ENCODE measurements at places on chromosomes 12 and 14.
A peak's percentile ranks its signal among the peaks of the same experiment; 100 is the strongest.

DNA sequence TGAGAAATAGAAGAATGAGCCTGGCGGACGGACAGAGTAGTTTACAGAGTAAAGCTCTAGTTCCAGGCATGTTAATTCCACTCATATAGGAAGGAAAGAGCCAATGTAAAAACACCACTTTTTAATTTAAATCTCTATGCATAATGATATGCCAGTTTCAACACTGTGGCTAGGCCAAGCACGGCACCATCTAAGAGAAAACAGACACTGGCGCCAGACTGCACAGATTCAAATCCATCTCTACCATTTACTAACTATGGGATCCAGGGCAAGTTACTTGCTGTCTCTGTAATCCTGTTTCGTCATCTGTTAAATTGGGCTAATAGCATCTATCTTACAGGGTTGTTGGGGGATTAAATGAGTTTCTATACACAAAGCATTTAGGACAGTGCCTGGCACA lies 27.5 kb downstream of the RMST start:
- no peak for DNase-seq

GRCh38 chr14:26794731-26795130 lies 196.9 kb upstream of the NOVA1 start:
- no peak for DNase-seq

- DNase-seq: no peak
Observed at GRCh38 chr14:74539503-74539902, 45.9 kb downstream of the ISCA2 start.

GRCh38 chr12:46174061-46174662 lies 94.7 kb downstream of the SLC38A1 start:
- no peak for DNase-seq

DNA sequence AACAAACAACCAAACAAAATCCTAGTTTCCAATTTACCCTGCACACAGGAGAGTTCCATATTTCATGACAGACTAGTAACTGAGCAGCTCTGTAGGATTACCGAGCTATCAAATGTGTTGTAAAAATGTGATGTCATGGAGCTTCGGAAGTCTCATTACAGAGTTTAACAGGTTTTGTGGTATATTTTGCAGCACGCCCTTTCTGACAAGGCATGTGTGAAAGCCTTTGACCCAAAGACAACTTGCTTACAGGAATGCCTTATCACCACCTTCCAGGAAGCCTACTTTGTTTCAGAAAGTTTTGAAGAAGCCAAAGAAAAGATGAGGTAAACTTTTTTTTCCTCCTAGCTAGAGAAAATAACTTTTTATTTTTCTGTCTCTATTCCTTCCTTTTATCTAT lies 92.4 kb downstream of the TPH2 start:
- no peak for DNase-seq

- no peak for DNase-seq
Observed at GRCh38 chr14:99612738-99613330, 8.8 kb upstream of the CCDC85C start.

GRCh38 chr12:47982770-47983169 lies 19.4 kb downstream of the TMEM106C start:
- no peak for DNase-seq

DNA sequence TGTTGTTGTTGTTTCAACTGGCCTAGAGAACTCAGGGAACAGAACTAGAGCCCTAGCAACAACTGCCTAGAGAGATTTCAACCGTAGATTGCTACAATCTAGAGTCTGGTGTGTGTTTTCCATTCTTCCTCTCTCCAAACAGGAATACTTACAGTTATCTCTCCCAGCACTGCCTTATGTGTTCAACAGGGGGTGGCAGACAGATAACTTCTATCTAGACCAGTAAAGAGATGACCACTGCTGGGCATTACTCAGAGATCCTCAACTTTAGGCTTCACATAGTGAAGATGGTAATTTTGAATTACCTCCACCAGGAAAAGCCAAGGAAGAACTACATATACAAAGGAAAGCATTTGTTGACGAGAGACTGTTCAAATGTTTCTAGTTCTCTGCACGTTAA lies 4.8 kb downstream of the TXNDC16 start:
- DNase-seq: no peak

DNA sequence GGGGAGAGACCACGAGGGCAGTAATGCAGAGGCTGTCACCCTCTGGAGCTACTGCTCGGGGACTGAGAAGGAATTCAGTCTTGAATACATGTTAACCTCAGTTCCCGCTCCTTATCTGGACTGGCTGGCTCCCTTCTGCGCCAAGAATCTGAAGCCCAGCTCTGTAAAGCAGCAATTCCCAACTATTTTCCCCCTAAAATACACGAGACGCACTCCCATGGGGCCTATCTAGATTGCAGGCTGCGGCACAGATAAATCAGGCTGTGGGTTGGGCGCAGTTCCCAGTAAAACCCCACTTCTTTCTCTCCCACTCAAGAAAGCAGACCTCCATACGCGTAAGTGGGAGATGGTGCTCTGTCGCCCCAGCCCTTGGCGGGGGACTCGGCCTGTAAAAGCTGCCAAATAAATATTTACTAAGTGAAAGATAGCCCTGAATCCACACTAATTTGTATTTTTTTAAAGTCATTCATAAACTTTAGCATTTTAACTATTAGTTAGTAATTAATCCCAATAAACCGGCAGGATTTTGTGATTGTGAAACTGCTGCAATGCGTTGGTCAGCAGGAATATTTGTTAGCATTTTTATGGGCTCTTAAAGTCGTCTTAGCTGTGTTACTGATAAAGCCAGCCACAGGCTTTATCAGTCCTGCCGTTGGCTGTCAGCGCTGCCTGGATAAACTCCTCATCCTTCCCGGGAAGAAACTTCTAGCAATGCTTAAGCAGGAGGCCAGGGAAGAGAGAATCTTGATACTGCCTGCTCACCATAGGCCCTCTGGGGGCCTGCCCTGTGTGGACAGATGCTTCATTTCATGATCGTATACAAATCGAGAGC lies 17.8 kb downstream of the FBXL14 start:
- DNase-seq: no peak

DNA sequence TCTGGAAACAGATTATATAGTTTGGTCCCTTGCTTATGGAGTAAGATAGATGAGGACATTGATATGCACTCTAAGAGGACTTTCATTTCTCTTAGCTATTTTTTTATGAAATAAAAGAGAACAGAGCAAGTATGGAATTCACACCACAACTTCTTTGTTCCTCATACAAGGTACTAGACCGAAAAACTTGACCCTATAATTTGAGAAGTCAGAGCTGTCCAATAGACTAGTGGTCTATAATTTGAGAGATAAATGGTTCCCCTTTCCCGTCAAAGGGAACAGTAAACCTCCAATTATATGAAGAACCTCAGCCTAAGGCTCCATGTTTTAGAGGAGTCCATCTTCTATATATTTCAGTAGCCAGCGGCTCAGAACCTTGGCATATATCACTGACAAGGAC lies 58.5 kb upstream of the HIF1A start:
- DNase-seq: no peak

- no peak for DNase-seq
Observed at GRCh38 chr14:77516126-77516525, 17.5 kb upstream of the ISM2 start.

DNA sequence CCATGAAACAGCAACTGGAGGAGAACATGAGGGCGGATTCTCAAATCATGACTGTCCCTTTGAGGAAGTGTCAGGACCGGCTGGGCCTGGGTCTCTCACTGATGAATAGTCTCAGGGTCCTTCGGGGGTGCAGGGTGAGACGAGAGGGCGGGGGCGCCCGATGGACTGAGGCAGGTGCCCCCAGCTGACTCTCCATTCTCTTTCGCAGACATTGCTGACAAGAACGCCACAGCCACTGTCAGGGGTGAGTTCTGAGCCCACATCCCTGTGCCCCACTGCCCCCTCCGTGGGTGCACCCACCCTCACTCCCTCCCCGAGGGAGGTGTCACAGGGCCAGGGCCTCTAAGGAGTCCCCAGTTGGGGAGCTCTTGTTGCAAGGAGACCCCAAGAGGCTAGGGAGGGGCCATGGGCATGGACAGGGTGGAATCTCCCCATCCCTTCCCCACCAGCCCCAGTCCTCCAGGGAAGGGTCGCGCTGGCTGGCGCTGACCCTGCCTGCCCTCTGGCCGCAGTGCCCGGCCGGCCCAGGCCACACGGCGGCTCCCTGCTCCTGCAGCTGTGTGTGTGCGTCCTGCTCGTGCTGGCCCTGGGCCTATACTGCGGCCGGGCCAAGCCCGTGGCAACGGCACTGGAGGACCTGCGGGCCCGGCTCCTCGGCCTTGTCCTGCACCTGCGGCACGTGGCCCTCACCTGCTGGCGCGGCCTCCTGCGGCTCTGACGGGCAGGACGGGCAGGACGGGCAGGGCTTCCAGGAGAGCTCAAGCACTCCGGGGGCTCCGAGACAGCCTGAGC lies 8.7 kb downstream of the C14orf180 start:
- no peak for DNase-seq

GRCh38 chr14:50997712-50998111 lies 53.4 kb upstream of the PYGL start:
- DNase-seq: no peak

DNA sequence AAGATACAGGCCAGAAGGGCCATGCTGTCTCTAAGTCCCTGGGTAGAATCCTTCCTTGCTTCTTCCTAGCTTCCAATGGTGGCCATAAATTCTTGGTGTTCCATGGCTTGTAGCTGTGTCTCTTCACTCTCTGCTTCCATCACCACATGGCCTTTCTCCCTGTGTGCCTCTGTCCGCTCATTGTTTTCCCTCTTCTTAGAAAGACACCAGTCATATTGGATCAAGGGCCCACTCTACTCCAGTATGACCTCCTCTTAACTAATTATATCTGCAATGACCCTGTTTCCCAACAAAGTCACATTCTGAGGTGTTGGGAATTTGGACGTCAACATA lies 7.6 kb upstream of the MAP1LC3B2 start:
- no peak for DNase-seq

GRCh38 chr12:110543252-110543959 lies 39.7 kb downstream of the PPTC7 start:
- DNase-seq: peak; percentile 31

DNA sequence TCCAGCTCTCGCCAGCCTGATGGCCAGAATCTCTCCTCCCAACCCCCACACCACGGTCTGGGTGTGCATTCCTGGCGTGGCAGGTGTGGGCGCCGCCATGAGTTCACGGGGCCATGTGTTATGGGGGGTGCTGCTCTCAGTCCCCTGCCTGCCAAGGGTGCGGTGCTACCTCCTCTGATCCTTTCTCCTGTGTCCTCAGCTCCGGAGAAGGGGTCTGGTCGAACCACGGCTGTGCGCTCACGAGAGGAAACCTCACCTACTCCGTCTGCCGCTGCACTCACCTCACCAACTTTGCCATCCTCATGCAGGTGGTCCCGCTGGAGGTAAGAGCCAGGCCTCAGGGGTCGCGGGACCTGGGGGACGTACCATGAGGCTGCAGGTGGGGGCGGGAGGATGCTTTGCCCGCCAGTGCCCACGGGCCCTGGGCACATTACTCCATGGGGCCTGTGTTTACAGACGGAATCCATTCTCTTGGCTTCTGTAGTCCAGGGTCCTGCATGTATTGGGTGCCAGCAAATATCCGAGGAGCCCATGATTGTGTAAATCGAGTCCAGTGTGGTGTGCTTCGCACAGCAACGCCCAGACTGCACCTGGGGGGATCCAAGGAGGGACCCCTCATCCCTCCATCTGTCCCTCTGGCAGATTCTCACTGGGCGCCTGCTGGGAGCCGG lies 130.8 kb downstream of the ADGRD1 start:
- DNase-seq: no peak

DNA sequence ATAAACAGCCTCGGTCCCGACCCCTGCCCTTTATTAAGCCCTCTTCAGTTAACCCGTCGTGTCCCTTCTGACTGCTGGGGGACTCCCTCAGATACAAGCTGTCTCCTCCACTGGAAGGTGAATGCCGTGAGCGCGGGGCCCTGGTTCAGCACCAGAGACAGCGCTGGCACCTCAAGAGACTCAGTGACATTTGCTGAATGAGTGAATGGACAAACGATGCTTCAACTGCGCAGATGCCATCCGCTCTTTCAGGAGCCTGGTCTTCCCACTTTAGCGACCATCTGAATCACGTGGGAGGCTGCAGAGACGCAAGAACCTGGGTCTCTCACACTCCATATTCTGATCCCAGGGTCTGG lies 92.6 kb upstream of the SFSWAP start:
- no peak for DNase-seq

GRCh38 chr12:121005346-121005815 lies 10.9 kb downstream of the C12orf43 start:
- peak; percentile 2 for DNase-seq

- peak; percentile 83 for DNase-seq
Observed at GRCh38 chr12:84696908-84697540, 215.6 kb downstream of the SLC6A15 start.

DNA sequence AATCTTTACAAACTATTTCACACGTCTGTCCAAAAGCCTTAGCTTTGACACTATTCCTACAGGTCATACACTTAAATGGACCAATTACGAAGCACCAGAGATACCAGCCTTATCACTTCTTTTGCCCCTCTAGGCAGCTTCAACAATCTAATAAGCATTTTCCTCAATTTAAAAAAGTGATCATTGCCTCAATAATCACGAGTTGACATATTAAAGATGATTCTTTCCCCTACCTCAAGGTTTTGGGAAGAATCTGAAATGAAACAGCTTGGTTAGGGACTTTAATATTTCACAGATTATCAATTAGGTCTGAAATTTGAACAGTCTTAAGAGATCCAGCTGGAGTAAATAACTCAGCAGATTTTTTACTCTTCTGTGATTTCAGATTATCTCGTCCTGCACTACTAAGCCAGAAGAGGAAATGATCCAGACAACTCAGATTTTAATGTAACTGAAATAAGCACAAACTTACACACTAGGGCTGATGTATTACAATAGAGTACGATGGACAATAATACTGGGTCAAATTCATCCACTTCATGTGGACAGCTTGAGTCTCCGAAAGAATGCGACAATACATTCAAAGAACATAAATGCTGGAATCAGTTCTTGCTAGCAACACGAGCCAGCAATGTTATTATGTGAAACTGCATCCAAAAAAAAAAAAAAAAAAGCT lies 15.9 kb downstream of the UBE2N start:
- DNase-seq: no peak

DNA sequence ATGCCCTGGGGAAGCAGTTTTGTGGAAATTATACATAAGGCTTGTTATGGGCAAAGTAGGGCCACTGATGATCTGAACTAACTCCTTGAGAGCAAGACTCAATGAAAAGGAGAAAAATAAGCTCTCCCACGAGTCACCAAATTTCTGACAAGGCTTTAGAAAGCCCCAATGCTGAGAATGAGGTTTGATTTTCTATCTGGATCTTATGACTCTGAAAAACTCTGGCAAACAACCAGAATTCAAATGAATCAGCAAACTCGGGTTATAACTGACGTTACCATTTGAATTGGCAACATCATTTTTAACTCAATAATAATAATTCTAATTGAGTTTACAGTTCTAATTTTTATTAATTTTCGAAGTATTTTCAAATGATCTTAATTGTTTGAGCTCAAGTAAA lies 79.1 kb downstream of the KCNK10 start:
- no peak for DNase-seq

DNA sequence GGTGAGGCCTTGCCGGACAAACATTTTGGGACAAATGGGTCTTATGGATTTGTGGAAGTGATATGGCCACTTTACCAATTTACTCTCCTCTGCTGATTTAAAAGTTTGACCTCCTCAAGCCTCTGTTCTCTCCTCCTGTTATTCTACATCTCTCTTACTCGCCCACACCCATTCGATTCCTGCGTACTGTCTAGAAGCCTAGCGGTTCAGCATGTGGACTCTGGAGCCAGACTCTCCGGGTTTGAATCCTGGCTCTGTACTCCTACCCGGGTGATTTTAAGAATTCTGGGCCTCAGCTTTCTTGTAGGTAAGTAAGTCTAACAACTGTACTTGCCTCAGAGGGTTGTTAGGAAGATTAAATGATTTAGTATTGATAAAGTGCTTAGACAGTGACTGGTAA lies 168.6 kb upstream of the IFNG-AS1 start:
- no peak for DNase-seq

GRCh38 chr14:20333494-20333841 lies 389 bp upstream of the CCNB1IP1 start:
- DNase-seq: no peak

All from NCI-H2227 treated with DMSO at 0.1 percent for 48 hours (cell line).